ENCODE measurements at places on chromosomes 2 and 18. TPM values are rescaled to one million over a fixed set of nuclear protein-coding genes. Genes with fewer than 3 reads are reported as not detected.
A peak's percentile ranks its signal among the peaks of the same experiment; 100 is the strongest.

- H3K4me3 ChIP-seq = no peak overlapping the region
- H3K36me3 ChIP-seq = no peaks in the 10 kb centered on the region
- no peaks in the 10 kb centered on the region for H3K27me3 ChIP-seq
- peaks cover 4% of the 10 kb centered on the region for H3K4me1 ChIP-seq
- peak overlapping the region; percentile 74 for H3K27ac ChIP-seq
Measured at GRCh38 chr2:212938144-212938793, 213.1 kb downstream of the IKZF2 start.

DNA sequence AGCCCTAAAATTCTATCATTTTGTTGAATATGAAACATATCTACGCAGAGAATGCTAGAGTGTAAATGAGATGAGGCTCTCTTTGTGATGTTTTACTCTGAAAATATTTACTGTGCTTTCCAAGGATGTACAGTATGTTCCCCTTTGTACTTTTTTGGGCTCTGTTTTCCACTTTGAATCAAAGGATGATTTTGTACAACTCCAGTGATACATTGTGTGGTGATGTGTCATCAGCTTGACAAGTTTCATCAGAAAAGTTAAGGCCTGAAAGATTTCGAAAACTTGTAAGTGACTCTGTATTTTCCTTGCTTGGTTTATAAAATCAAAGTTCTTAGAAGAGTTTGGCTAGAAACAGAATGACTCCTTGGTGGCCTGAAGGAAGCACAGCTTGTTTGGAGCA, 206.3 kb downstream of the LTBP1 start:
- no peaks in the 10 kb centered on the region for H3K4me1 ChIP-seq
- no peak overlapping the region for H3K27ac ChIP-seq
- peaks cover 4% of the 10 kb centered on the region for H3K27me3 ChIP-seq
- no peak overlapping the region for H3K4me3 ChIP-seq
- H3K36me3 ChIP-seq = no peaks in the 10 kb centered on the region

GRCh38 chr18:28163201-28163775, 13.6 kb downstream of the CDH2 start:
- no peaks in the 10 kb centered on the region for H3K4me1 ChIP-seq
- DNase-seq = no peak
- H3K27me3 ChIP-seq = no peaks in the 10 kb centered on the region
- H3K36me3 ChIP-seq = no peaks in the 10 kb centered on the region
- H3K4me3 ChIP-seq = no peak overlapping the region

VIT gene
- not detected for total RNA-seq

LCT gene
- total RNA-seq = 0.16 TPM

DNA sequence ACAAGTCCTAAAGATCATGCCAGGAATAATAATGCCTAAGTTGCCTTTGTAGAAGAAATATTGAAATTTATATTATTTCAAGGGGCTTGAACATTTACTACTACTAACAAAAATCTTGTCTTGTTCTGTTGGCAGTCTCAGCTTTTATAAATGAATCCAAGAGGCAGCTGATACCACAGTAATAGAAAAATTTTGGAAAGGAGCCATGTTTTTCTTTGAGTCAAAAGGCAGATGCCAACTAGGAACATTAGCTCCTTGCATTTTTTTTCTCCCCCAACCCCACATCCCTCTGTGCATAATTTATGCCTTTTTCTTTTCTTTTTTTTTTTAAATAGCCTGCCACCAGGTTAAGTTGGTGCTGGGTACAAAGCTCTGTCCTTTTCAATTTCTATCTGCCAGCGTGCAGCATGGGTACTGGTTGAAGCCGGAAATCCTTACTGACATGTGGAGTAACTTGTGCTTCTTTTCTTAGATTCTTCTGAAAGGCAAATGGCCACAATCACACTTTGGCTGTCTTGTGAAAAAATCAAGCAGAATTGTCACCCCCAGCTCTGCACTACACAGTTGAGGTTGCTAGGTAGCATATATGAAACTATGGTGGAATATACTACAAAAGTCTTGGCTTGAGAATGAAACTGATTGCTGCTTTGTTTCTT, 98.8 kb downstream of the RHBDD1 start:
- H3K27ac ChIP-seq = no peak overlapping the region
- H3K27me3 ChIP-seq = no peaks in the 10 kb centered on the region
- no peaks in the 10 kb centered on the region for H3K4me1 ChIP-seq
- H3K4me3 ChIP-seq = no peak overlapping the region
- H3K36me3 ChIP-seq = peaks cover 15% of the 10 kb centered on the region

DNA sequence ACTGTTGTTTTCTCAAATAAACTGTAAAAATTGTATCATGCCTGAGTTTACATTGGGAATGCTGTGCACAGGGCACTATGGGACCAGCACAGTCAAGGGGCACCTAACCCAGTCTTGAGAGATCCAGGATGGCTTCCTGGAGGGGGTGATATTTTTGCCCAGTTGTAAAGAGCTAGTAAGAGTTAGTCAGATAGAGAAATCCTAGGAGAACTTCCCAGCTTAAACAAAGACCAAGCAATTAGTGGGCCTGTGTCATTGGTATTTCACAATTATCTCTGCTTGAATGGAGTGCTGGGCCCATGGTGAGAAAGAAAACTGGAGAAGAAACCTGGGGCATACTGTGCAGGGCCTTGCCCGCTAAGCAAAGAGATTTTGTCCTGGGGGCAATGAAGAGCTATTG, 12.2 kb downstream of the XDH start:
- H3K27ac ChIP-seq = no peak overlapping the region
- H3K27me3 ChIP-seq = peaks cover 4% of the 10 kb centered on the region
- DNase-seq = no peak
- H3K36me3 ChIP-seq = no peaks in the 10 kb centered on the region

DNA sequence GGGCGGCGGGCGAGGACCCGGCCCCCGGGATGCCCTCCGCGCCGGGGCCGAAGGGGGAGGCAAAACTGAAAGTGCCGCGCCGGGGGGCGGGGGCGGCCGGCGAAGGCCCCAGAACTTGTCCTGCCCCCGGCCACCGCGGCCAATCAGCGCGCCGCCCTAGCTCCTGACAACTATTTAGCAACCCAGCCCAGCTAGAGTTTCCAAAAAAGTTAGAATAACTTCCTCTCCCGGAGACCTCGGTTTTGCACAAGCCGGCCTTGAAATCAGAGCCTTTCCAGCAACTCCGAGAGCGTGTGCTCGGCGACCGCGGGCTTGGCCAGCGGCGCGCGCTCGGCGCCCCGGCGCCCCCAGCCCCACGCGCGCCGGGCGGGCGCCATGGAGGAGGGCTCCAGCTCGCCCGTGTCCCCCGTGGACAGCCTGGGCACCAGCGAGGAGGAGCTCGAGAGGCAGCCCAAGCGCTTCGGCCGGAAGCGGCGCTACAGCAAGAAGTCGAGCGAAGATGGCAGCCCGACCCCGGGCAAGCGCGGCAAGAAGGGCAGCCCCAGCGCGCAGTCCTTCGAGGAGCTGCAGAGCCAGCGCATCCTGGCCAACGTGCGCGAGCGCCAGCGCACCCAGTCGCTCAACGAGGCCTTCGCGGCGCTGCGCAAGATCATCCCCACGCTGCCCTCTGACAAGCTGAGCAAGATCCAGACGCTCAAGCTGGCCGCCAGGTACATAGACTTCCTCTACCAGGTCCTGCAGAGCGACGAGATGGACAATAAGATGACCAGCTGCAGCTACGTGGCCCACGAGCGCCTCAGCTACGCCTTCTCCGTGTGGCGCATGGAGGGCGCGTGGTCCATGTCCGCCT, at the start of gene TWIST2:
TSS of gene TWIST2 (plus strand) at position 245 of the 850 bp plus-strand sequence. CDS start at position 376, 131 bp downstream.
- no peak for DNase-seq
- no peak within 1 kb of the TSS for H3K27ac ChIP-seq
- H3K36me3 ChIP-seq = no peaks in the 10 kb centered on the region
- peaks cover 41% of the 10 kb centered on the region for H3K27me3 ChIP-seq
- H3K4me3 ChIP-seq = no peak within 1 kb of the TSS
- H3K4me1 ChIP-seq = no peaks in the 10 kb centered on the region

SNTG2 gene
- total RNA-seq = 0.25 TPM

MAL gene
- 35.4 TPM for total RNA-seq

CNGA3 gene
- not detected for total RNA-seq

GRCh38 chr2:163878718-163879117, 142.9 kb upstream of the FIGN start:
- H3K36me3 ChIP-seq = no peaks in the 10 kb centered on the region
- H3K27ac ChIP-seq = no peak overlapping the region
- H3K27me3 ChIP-seq = peaks cover 2% of the 10 kb centered on the region
- peak; percentile 27 for DNase-seq
- no peak overlapping the region for H3K4me3 ChIP-seq

DNA sequence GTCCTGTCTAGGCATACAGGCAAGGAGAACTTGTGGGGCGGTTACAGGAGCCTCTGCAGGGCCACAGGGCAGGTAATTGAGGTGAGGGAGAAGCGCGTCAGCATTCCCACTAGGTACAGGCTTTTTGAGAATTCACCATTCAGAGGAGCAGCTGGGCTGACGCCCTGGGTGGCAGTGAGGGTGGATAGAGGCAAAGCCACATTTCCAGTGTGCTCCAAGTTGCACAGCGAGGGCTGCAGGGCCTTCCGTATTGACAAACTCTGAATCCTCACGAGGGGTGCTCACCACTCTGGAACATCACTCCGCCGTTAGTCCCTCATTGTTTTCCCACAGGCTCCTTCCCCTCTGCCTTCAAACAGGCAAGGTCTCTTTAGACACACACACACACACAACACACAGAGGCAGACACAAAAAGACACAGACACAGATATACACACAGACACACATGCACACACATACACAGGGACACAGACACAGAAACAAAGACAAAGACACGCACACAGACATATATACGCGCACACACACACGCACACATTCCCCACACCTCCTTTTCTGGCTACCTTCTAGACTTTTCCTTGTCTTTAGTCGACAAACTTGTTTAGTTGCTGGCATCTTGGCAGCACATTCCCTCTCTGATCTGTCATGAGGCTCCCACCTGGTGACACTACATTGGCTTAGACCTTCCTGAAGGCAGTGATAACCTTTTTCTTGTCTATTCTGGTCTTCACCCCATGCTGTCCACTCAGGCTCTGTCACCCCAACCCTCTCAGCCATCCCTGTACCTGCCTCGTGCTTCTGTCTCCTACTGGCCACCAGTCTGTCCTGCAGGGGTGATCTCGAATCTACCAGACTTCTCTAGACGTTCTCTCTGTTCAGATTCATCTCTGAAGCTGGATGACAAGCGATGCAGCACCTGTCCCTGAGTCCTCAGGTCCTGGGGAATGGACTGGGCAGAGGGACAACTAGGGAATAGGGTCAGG, 136.8 kb downstream of the ALPK2 start:
- peaks cover 29% of the 10 kb centered on the region for H3K27me3 ChIP-seq
- H3K36me3 ChIP-seq = no peaks in the 10 kb centered on the region
- DNase-seq = no peak
- H3K27ac ChIP-seq = no peak overlapping the region
- H3K4me1 ChIP-seq = peaks cover 9% of the 10 kb centered on the region

DNA sequence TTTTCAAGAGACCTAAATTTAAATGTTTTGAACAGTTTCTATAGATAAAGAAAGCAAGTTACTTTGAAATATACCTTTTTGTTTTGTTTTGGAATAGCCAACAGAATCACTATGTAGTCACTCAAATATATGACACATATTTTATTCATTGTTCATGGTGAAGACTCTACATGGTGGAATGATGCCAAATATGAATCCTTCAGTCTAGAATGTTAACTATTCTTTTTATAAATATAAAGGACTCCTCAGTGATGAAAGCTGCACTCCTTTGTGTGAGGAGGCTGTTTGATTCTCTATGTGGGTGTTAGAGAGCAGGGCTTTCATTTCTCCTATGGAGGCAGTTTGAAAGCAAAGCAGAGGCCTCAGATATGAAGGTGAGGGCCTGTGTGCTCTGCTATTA, 396.4 kb upstream of the LRRTM1 start:
- no peak overlapping the region for H3K4me3 ChIP-seq
- H3K4me1 ChIP-seq = no peaks in the 10 kb centered on the region
- no peak overlapping the region for H3K27ac ChIP-seq
- no peaks in the 10 kb centered on the region for H3K27me3 ChIP-seq

DNA sequence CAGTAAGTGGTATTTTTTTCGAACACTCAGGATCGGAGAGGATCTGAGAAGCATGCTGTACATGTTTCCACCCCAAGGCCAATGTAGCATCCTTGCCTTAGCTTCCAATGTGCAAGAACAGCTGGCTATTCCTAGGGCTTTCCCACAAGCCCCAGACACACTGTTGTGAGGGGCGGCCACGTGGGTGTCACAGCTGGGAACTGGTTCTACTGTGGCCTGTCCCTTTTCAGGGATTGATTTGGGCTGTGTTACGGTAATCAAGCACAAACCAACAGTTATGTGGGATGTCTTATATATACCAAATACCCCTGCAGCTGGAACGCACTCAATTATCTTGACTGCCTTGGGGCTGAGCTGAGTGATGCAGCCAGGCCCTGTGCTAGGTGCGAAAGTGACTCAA, 116.3 kb upstream of the CXCR4 start:
- no peak overlapping the region for H3K4me3 ChIP-seq
- no peak for DNase-seq
- peaks cover 2% of the 10 kb centered on the region for H3K36me3 ChIP-seq

- H3K4me3 ChIP-seq = no peak overlapping the region
- H3K36me3 ChIP-seq = peaks cover 4% of the 10 kb centered on the region
Measured at GRCh38 chr18:74493689-74494088, 2.5 kb upstream of the CNDP2 start.

DPP10 gene
- not detected for total RNA-seq

- H3K4me3 ChIP-seq = no peak overlapping the region
- no peaks in the 10 kb centered on the region for H3K36me3 ChIP-seq
- no peak overlapping the region for H3K27ac ChIP-seq
- no peaks in the 10 kb centered on the region for H3K4me1 ChIP-seq
- no peaks in the 10 kb centered on the region for H3K27me3 ChIP-seq
Measured at GRCh38 chr2:61770298-61770697, 83.6 kb downstream of the FAM161A start.

- H3K27me3 ChIP-seq = peaks cover 12% of the 10 kb centered on the region
- H3K27ac ChIP-seq = no peak overlapping the region
- H3K4me3 ChIP-seq = no peak overlapping the region
- no peaks in the 10 kb centered on the region for H3K36me3 ChIP-seq
- H3K4me1 ChIP-seq = peaks cover 5% of the 10 kb centered on the region
- no peak for DNase-seq
Measured at GRCh38 chr2:165720511-165720910, 73.5 kb downstream of the GALNT3 start.

CCDC85A gene
- total RNA-seq = not detected

GRCh38 chr2:38106405-38107094, 30.6 kb upstream of the CYP1B1 start:
- no peak for DNase-seq
- H3K4me3 ChIP-seq = no peak overlapping the region
- H3K4me1 ChIP-seq = peaks cover 21% of the 10 kb centered on the region
- peaks cover 33% of the 10 kb centered on the region for H3K27me3 ChIP-seq
- H3K36me3 ChIP-seq = peaks cover 2% of the 10 kb centered on the region

GRCh38 chr2:226399006-226399405, 400.6 kb downstream of the IRS1 start:
- no peak for DNase-seq
- peaks cover 11% of the 10 kb centered on the region for H3K27me3 ChIP-seq
- no peak overlapping the region for H3K4me3 ChIP-seq
- no peak overlapping the region for H3K27ac ChIP-seq
- no peaks in the 10 kb centered on the region for H3K4me1 ChIP-seq

All from activated CD4-positive, alpha-beta T cell treated with anti-CD3 and anti-CD28 coated beads for 36 hours (primary cell).